ENCODE measurements at places on chromosomes 1 and 21.

DNA sequence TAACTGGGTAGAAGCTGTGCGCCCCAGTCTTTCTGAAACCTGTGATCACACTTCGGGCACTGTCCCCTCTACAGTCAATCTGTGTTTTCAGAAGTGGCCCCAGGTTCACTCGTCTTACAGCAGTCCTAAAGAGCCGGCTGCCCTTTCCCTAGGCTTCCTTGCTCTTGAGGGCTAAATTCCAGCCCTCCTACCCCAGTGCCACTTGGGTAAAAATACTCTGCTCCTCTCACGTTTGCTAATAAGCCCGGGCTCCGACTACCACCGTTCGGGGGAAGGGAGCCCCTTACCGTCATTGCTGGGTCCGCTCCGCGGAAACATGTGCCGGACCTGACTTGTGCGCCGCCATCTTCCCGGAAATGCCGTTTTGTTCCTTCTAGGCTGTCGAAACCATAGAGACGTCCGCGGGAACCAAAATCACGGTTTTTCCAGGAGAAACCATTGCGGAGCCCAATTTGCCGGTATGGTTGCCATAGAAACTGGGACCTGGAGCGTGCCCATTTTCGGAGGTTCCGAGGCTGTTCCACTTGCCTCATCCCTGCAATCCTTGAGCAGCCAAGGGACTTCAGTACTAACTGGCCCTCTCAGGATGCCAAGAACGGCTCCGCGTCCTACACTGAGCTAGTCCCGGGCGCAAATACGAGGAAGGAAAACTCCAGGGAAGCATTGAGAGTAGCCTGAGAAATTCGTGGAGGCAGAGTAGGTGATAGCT lies at the start of gene GPATCH4:
GPATCH4 (minus strand) TSS at position 358 of the 709 bp plus-strand sequence.
- peak; percentile 71 for DNase-seq

GRCh38 chr1:244445320-244446181 lies 6.2 kb downstream of the ADSS2 start:
- DNase-seq = no peak

DNA sequence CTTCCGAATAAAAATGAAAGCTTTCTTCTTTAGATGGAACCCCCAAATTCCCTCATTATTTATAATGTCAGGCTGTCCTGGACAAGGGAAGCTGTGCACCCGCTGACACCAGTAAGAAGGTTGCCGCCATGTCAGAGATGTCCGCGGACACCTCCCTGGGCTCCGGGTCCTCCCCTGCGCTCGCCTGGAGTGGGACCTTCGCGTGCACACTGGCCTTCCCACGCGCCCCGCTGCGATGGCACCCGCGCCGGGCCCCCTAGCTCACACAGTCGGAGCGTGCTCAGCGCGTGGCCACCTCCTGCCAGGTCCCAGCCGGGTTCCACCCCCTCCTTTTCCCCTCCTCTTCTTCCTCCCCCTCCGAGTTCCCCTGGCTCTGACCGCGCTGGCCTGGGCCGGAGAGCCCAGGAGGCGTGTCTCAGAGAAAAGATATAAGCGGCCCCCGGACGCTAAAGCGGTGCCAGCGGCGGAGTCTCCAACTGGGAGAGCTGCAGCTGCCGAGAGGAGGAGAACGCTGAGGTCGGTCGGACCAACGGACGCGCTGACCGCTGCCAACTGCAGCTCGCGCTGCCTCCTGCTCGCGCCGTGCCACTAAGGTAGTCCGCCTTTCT lies at the start of gene G0S2:
G0S2 (plus strand) TSS at position 456 of the 608 bp plus-strand sequence. CDS start 273 bp downstream, outside the sequence.
- peak; percentile 35 for DNase-seq

DNA sequence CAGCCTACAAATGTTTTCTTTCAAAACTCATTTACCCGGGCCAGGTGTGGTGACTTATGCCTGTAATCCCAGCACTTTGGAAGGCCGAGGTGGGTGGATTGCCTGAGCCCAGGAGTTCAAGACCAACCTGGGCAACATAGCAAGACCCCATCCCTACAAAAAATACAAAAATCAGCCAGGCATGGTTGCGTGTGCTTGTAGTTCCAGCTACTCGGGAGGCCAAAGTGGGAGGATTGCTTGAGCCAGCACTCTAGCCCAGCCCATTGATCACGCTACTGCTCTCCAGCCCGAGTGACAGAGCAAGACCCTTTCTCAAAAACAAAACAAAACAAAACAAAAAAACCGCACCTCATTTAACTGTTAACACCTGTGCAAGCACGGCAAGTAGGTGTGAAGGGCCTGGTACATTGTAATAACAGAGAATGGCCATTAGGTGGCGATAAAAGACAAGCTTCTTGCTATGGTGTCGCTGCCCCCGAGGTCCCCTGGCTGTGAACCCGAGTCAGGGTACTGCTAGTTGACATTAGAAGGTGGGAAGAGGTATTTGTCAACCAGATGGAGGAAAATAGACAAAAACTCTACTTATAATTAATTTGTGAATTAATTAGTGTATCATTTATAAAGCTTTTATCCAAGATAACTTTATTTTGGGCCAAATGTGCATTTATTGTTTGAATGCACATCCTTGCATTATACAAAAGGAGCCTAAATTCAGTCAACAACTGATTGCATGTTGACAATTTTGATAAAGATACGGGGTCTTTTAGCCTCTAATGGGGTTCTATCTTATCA lies 66.5 kb downstream of the SH3BGR start:
- DNase-seq = peak; percentile 76

- no peak for DNase-seq
Observed at GRCh38 chr1:24294228-24294672, 24.9 kb upstream of the GRHL3 start.

GRCh38 chr1:100400404-100400803 lies 48.1 kb downstream of the CDC14A start:
- DNase-seq = no peak

- DNase-seq = no peak
Observed at GRCh38 chr1:1275836-1276235, 2.2 kb upstream of the UBE2J2 start.

DNA sequence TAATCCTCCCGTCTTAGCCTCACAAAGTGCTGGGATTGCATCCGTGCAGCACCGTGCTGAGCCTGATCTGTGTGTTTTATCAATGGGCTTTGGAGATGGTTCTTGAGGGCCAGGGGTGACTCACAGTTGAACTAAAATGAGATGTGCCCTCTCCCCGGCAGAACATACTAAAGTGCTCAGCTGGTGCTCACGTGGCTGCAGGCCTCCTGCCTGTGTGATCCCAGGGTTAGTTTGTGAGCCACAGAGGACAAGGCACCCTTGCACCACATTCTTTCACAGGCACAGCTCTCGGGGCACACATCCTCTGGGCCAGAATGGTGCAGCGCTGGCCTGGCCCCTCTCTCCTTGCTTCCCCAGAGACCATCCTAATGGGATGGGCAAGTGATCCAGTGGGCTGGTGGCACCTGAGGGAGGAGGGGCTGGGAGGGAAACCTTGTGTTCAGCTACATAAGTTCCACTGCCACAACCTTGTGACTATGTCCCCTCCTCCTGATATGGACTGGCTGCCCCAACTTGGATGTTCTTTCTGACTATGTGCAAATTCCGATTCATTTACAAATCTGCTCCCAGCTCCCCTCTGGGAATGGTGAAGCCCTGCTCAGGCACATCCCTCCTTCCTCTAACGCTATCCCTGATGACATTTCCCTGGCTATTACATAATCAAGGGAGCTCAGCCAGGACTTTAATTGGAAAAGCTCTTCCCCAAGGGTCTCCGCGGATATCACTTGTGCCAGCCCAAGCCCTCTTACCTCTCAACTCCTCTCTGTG lies 197.0 kb upstream of the EDN2 start:
- DNase-seq = no peak

DNA sequence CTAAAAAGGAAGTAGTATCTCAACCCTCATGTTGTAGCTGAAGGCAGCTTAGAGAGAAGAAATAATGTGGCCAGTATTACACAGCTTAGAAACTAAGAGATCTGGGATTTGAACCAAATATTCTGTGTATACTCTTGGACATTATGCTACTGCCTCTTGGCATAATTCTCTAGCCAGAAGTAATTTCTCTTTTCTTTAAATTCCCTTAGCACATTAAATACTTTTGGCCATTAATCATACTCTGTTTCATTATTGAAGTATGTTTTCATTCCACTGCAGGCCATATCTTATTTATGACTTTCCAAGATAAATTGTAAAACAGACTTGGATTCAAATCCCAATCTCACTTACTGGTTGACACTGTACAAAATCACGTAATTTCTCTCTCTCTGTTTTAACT lies 181.3 kb upstream of the SPAG17 start:
- no peak for DNase-seq

DNA sequence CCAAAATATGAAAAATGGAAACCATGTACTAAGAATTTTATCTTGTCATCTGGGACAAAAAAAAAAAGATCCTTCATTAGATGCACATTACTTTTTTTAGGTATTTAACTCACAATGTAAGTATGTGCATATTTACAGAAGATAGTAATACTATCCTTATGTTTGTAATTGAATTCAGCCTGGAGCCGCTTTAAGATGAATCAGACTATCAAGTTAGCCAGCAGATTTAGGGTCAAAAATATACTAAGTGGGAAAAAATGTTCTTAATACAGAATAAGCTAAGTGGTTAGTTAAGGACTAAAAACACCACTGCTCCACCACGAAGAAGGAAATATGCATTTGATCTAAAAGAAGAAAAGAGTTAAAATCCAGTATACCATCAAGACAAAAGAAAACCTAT lies 49.1 kb downstream of the DSCAM start:
- no peak for DNase-seq

GRCh38 chr1:163035446-163036249 lies 33.5 kb upstream of the RGS4 start:
- no peak for DNase-seq

- no peak for DNase-seq
Observed at GRCh38 chr21:45418301-45419071, 13.5 kb downstream of the COL18A1 start.

DNA sequence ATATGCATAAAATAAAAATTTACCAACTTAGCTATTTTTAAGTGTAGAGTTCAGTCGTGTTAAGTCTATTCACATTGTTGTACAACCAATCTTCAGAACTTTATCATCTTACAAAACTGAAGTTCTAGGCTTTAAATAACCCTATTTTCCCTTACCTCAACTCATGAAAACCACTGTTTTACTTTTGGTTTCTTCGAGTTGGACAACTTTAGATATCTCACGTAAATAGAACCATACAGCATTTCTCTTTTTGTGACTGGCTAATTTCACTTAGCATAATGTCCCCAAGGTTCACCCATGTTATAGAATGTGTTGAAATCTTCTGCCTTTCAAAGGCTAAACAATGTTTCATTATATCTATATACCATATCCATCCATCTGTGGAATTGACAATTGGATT lies 819.0 kb upstream of the ADGRL4 start:
- no peak for DNase-seq

GRCh38 chr1:67952071-67952470 lies 98.4 kb downstream of the DIRAS3 start:
- no peak for DNase-seq
